Activated CD4-positive, alpha-beta T cell treated with anti-CD3 and anti-CD28 coated beads for 36 hours (primary cell): ENCODE measurements at places on chromosomes 3 and 15. TPM values are rescaled to one million over a fixed set of nuclear protein-coding genes. Genes with fewer than 3 reads are reported as not detected.

- no peak overlapping the region for H3K27ac ChIP-seq
- no peaks in the 10 kb centered on the region for H3K27me3 ChIP-seq
- H3K36me3 ChIP-seq, result peaks cover 35% of the 10 kb centered on the region
- no peak for DNase-seq
- H3K4me3 ChIP-seq, result no peak overlapping the region
Observed at GRCh38 chr3:67481126-67481525, 173.3 kb downstream of the SUCLG2 start.

- DNase-seq, result no peak
- H3K4me1 ChIP-seq, result peaks cover 17% of the 10 kb centered on the region
- H3K27me3 ChIP-seq, result no peaks in the 10 kb centered on the region
- no peak overlapping the region for H3K4me3 ChIP-seq
Observed at GRCh38 chr15:98164571-98164970, 204.1 kb downstream of the ARRDC4 start.

TMEM44 gene
- 3.7 TPM for total RNA-seq

DNA sequence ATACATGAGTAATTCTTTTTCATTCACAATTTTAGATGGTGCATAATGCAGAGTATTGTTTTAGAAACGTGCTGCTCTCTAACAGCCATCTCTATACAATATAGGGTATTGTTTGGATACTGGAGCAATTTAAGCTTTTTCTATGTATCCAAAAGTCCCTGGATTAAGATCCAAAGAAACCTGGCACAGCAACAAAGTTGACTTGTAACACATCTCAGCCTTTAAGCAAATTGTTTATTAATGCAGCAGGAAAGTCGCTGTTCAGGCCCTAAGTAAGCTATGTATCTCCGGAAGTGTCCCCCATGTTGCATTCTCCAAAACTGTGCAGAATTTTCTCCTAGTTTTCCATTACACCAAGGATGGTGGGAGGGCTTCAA is 7.3 kb downstream of the VGLL4 start:
- no peaks in the 10 kb centered on the region for H3K27me3 ChIP-seq
- no peak overlapping the region for H3K4me3 ChIP-seq
- peaks cover 91% of the 10 kb centered on the region for H3K4me1 ChIP-seq
- H3K36me3 ChIP-seq, result peaks cover 8% of the 10 kb centered on the region
- DNase-seq, result no peak
- no peak overlapping the region for H3K27ac ChIP-seq

- no peak for DNase-seq
- H3K27ac ChIP-seq, result no peak overlapping the region
- H3K36me3 ChIP-seq, result no peaks in the 10 kb centered on the region
- H3K4me3 ChIP-seq, result no peak overlapping the region
Observed at GRCh38 chr3:182309120-182309519, 484.2 kb upstream of the ATP11B start.

GRCh38 chr3:197942956-197943556 is 6.9 kb upstream of the RPL35A start:
- no peaks in the 10 kb centered on the region for H3K27me3 ChIP-seq
- H3K36me3 ChIP-seq, result peaks cover 2% of the 10 kb centered on the region
- peak; percentile 49 for DNase-seq
- H3K4me1 ChIP-seq, result peaks cover 2% of the 10 kb centered on the region
- no peak overlapping the region for H3K27ac ChIP-seq

GRCh38 chr3:174100744-174101143 is 703.2 kb downstream of the NLGN1 start:
- no peaks in the 10 kb centered on the region for H3K27me3 ChIP-seq
- H3K36me3 ChIP-seq, result no peaks in the 10 kb centered on the region
- H3K27ac ChIP-seq, result no peak overlapping the region
- no peaks in the 10 kb centered on the region for H3K4me1 ChIP-seq
- no peak for DNase-seq
- H3K4me3 ChIP-seq, result no peak overlapping the region

GRCh38 chr3:79249701-79250100 is 518.1 kb downstream of the ROBO1 start:
- H3K36me3 ChIP-seq, result no peaks in the 10 kb centered on the region
- H3K4me3 ChIP-seq, result no peak overlapping the region
- DNase-seq, result no peak
- H3K27ac ChIP-seq, result no peak overlapping the region
- H3K4me1 ChIP-seq, result no peaks in the 10 kb centered on the region

- no peaks in the 10 kb centered on the region for H3K4me1 ChIP-seq
- H3K27ac ChIP-seq, result no peak overlapping the region
- H3K36me3 ChIP-seq, result no peaks in the 10 kb centered on the region
- DNase-seq, result no peak
- H3K4me3 ChIP-seq, result no peak overlapping the region
Observed at GRCh38 chr15:80211976-80212375, 40.0 kb downstream of the CTXND1 start.

CLASP2 gene
- 68.5 TPM for total RNA-seq

SLC28A1 gene
- total RNA-seq, result not detected

DNA sequence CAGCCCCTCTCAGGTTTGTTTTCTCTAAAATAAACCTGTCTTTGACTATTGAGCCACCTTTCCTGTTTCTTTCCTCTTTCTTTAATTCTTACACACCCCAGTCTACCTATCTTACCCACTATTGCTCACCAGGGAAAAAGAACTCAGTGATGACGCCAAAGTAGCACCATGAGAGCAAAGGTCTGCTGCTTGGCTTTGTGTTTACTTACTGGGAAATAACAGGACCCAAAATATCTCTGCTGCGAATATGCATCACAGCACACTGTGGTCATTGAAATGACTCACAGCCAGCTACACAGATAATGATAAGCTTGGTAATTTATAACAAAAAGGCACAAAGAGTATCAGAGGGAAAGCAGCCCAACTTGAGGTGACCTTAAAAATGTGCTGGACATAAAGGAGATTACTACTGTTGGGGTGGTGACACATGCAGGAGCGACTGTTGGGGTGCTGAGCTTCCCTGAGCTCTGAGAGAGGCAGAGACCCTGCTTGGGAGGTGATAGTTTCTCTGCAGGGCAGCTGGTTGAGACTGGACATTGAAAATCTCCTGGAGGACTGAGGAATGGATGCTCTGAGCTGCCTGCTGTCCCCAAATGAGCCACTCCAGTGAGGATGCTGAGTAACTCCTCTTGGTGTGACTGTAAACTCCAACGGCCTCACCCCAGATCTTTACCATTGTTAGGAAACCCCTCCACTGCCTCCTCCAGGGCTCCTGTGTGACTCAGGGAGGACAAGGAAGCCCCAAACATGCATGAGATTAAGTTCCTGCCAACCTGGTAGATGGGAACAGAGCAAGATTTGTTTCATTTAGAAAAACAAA is 14.5 kb downstream of the EFCAB12 start:
- no peaks in the 10 kb centered on the region for H3K4me1 ChIP-seq
- no peaks in the 10 kb centered on the region for H3K36me3 ChIP-seq
- H3K4me3 ChIP-seq, result no peak overlapping the region
- no peak overlapping the region for H3K27ac ChIP-seq

ACTRT3 gene
- total RNA-seq, result 0.62 TPM

FSD2 gene
- total RNA-seq, result not detected

GRCh38 chr3:126845920-126846715 is 136.8 kb upstream of the PLXNA1 start:
- H3K36me3 ChIP-seq, result no peaks in the 10 kb centered on the region
- H3K4me1 ChIP-seq, result no peaks in the 10 kb centered on the region
- no peak overlapping the region for H3K27ac ChIP-seq
- DNase-seq, result no peak

- DNase-seq, result no peak
- no peak overlapping the region for H3K27ac ChIP-seq
- no peaks in the 10 kb centered on the region for H3K27me3 ChIP-seq
- no peaks in the 10 kb centered on the region for H3K4me1 ChIP-seq
- H3K36me3 ChIP-seq, result no peaks in the 10 kb centered on the region
Observed at GRCh38 chr3:2262204-2262603, 163.5 kb downstream of the CNTN4 start.

GRCh38 chr3:129182390-129183185 is 1.1 kb downstream of the CNBP start:
- H3K4me3 ChIP-seq, result peak overlapping the region; percentile 96
- H3K27me3 ChIP-seq, result no peaks in the 10 kb centered on the region
- H3K4me1 ChIP-seq, result peaks cover 38% of the 10 kb centered on the region
- peaks cover 52% of the 10 kb centered on the region for H3K36me3 ChIP-seq

DNA sequence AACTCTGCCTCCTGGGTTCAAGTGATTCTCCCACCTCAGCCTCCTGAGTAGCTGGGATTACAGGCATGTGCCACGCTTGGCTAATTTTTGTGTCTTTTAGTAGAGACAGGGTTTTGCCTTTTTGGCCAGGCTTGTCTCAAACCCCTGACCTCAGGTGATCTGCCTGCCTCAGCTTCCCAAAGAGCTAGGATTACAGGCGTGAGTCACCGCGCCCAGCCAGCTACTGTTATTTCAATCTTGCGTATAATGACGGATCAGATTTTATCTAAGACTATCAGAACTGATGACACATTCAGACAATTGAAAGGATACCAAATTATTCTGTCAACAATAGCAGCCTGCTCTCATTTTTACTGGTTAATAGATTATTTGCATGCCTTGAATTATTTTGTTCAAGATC is 612.2 kb downstream of the ZIC1 start:
- no peaks in the 10 kb centered on the region for H3K27me3 ChIP-seq
- no peaks in the 10 kb centered on the region for H3K4me1 ChIP-seq
- H3K36me3 ChIP-seq, result no peaks in the 10 kb centered on the region
- DNase-seq, result no peak

DNA sequence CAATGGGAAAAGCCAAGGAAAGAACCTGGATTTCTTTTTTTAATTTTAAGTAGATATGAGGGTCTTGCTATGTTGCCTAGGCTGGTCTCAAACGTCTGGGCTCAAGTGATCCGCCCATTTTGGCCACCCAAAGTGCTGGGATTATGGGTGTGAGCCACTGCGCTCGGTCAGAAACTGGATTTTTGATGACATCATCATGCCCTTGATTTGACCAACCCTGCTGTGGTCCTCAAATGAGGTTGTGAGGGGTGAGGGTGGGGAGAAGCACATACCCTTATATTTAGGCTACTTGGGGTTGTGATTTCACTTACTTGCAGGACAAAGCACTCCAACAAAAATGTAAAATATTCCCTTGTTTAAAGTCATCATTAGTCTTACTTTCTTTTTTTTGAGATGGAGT is 70.4 kb downstream of the C3orf38 start:
- no peaks in the 10 kb centered on the region for H3K36me3 ChIP-seq
- H3K4me1 ChIP-seq, result no peaks in the 10 kb centered on the region
- no peaks in the 10 kb centered on the region for H3K27me3 ChIP-seq
- DNase-seq, result no peak

DNA sequence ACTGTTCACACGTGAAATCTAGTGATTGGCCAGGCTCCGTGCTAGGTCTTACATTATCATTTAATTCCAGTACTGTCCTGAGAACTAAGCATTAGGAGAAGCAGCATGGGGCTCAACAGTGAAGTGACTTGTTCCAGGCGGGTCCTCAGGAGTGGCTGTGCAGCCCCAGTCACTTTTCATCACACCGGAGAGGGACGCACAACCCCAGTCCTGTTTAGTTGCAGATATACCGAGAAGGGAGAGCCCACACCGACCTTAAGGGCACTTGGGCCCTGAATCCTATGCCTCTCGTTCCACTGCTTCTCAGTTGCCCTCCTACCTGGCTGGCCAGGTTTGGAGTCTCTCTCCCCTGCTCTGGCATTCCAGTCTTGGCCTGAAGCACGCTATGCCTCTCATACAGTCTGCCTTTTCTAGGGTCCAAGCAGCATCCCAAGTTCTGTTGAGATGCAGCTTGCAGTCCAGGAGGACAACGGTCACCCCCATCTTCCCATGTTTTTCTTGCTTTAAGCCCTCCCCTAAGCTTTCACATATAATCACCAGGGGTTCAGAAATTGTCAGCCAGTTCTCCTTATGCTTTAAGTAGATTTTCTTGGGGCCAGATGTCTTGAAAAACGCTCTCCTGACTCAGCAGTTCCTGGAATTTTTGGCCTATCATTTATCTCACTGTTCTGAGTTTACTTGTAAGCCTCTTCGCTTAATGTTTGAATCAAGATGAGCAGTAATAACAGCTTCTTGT is 10.1 kb downstream of the FAM131A start:
- H3K4me3 ChIP-seq, result no peak overlapping the region
- H3K36me3 ChIP-seq, result no peaks in the 10 kb centered on the region
- no peak overlapping the region for H3K27ac ChIP-seq
- no peak for DNase-seq
- H3K4me1 ChIP-seq, result no peaks in the 10 kb centered on the region
- no peaks in the 10 kb centered on the region for H3K27me3 ChIP-seq

PPP1R14D gene
- total RNA-seq, result not detected

GRCh38 chr3:186467969-186468368 is 76.2 kb downstream of the CRYGS start:
- H3K4me3 ChIP-seq, result no peak overlapping the region
- no peaks in the 10 kb centered on the region for H3K4me1 ChIP-seq
- H3K36me3 ChIP-seq, result no peaks in the 10 kb centered on the region
- DNase-seq, result no peak

DNA sequence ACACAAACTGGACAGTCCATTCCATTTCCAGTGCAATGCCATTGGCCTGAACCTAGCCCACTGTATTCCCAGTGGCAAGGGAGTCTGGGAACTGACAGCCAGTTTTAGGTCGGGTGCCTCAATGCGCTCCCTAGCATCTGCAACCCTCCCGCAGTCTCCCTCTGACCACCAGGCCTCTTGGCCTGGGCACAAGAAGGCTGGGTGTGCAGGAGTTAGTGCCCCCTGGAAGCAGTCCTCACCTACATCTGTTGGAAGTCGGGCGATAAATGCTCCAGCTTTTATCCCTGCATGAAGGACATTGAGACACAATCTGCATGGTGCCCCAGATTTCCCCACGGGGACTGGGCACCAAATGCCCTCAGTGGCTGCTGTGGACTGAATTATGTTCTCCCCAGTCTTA is 12.7 kb downstream of the C3orf22 start:
- no peaks in the 10 kb centered on the region for H3K4me1 ChIP-seq
- H3K36me3 ChIP-seq, result no peaks in the 10 kb centered on the region
- H3K27me3 ChIP-seq, result peaks cover 3% of the 10 kb centered on the region
- DNase-seq, result no peak
- no peak overlapping the region for H3K27ac ChIP-seq

DNA sequence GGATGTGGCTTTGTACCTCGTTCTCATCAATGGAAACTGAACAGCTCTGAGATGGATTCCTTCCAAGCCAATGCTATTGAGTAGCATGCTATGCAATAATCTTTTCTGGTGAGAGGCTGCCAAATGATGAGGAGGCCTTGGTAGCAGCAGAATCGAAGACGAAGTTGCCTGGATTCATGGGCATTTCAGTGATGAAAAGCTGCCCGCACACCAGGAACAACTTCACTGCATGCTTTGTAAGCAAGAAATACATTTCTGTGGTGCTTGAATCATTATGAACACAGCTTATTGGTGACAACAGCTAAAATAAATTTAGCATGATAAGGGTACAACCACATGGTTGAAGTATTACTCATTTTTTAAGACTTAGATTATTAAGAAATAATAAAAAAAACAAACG is 246.8 kb upstream of the ROBO1 start:
- no peaks in the 10 kb centered on the region for H3K36me3 ChIP-seq
- DNase-seq, result no peak
- no peaks in the 10 kb centered on the region for H3K4me1 ChIP-seq
- no peak overlapping the region for H3K27ac ChIP-seq

CIDEC gene
- total RNA-seq, result not detected

FBXO40 gene
- not detected for total RNA-seq
